ENCODE measurements at places on chromosomes 3 and 15. TPM values are rescaled to one million over a fixed set of nuclear protein-coding genes. Genes with fewer than 3 reads are reported as not detected.
A peak's percentile ranks its signal among the peaks of the same experiment; 100 is the strongest.

Gene CD200R1
- 3.3 TPM for total RNA-seq

Gene ABCC5
- total RNA-seq = 11.1 TPM

Gene AMOTL2
- total RNA-seq = not detected

Gene TRIM42
- not detected for total RNA-seq

Gene GHRL
- total RNA-seq = 2.8 TPM

Gene ZNF80
- 0.66 TPM for total RNA-seq

Gene THPO
- not detected for total RNA-seq

Gene GOLGA8M
- total RNA-seq = 0.78 TPM

Gene GABRB3
- not detected for total RNA-seq

Gene UNC45A
- total RNA-seq = 73.2 TPM

Gene TMEM42
- 13.1 TPM for total RNA-seq

GRCh38 chr15:89822951-89823711, 8.5 kb upstream of the ANPEP start:
- DNase-seq = no peak

DNA sequence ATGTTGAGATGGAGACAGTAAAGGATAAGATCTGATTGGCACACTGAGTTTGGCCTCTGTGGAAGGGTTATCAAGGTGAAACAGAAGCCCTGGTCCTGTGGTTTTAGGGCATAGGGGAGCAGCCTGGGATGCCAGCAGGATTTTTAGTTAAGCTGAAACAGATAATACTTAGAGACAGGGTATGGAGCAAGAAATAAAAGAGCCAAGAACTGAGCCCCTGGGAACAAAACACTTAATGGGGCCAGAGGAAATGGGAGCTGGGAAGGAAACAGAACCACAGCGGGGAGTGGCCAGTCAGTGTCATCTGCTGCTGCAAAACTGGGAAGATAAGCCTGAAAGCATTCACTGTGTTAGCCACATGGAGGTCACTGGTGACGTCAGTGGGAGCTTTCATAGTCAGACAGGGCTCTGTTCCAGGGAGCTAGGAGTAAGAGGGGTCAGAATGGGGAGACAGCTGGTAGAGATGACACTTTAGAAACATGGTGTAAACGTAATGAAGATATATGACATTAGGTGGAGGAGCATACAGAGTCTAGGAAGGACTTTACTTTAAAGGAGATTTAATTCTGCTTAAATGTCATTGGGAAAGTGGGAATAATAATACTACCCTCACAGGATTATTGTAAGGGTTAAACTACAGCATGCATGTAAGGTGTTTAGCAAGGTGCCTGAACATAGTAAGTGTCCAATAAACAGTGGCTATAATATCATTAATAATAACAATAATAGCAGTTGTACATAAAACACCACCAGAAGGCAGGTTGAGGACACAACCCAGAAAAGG, 172.7 kb upstream of the CTNNB1 start:
- DNase-seq = no peak

GRCh38 chr3:111928613-111929012, 50.2 kb upstream of the ABHD10 start:
- no peak for DNase-seq

DNA sequence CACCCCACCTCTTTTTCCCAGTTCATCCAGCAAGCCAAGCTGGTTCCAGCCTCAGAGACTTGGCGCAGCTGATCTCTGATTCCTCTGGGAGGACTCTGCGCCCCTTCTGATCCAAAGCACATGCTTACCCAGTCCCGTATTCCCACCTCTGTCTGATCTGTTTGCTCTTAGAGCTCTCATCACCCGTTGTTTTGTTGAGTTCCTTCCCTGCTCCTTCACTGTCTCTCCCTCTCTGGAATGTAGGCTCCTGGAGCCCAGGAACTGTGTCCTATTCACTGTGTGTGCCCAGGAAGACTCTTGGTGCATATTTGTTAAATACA, 1.3 kb upstream of the ZXDC start:
- no peak for DNase-seq

DNA sequence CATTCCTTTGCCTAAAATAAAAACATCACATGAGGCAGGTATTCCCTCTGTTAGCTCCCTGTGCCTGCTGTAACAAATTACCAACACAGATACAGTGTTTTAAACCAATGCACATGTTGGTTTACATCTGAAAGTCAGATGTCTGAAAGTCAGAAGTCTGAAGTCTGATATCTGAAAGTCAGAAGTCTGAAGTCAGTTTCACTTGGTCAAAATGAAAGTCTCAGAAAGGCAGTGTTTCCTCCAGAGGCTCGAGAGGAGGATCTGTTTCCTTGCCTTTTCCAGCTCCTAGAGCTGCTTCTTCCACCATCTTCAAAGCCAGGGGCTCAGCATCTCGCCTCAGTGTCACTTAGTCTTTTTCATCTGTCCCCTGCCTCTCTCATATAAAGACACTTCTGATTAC, 22.0 kb downstream of the SST start:
- DNase-seq = no peak

DNA sequence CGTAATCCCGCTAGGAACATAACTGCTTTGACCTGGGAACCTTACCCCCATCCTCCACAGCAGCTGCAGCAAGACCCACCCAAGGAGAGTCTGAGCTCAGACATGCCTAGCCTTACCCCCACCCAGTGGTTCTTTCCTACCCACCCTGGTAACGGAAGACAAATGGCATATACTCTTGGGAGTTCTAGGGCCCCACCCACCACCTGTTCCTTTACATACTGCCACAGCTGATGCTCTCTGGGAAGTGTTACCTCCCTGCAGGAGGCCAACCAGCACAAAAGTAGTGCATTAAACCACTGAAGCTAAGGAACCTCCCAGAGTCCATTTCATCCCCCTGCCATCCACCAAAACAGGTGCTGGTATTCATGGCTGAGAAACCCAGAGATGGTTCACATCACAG, 50.6 kb upstream of the AZI2 start:
- DNase-seq = no peak

DNA sequence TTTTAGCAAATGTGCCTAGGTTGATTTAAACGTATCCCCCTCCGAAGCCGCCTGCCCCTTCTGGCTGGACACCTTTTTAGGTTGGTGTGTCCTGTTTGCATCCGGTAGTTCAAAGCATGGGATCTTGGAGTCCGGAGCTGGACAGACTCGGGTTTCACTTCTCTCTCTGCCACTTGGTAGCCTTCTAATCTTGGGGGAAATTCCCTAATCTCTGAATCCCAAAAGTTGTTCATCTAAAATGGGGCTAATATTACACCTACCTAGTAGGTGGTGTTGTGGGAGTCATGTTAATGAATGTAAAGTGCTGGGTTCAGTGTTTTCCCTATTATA, 760 bp downstream of the FANCI start:
- no peak for DNase-seq

DNA sequence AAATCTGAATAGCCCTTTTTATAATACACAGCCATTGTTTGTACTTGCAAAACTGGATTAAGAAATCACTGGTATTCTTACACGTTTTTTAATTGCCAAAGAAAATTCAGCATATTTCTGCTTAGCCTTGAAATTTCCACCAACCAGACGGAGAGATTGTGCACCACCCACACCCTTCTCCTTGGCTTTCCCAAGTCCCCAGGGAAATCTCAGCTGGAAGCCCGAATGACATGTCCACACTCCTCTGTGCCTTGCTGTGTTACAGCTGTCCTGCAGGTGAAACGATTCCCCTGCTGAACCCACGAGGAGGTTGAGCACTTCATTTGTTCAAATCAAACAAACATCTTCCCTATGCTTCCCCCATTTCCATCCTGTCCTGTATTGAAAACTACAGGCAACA, 49.6 kb upstream of the PPARG start:
- no peak for DNase-seq

- DNase-seq = no peak
Observed at GRCh38 chr3:194508491-194509453, 22.0 kb upstream of the ATP13A3 start.

- DNase-seq = no peak
Observed at GRCh38 chr15:25572191-25572590, 133.4 kb upstream of the UBE3A start.

DNA sequence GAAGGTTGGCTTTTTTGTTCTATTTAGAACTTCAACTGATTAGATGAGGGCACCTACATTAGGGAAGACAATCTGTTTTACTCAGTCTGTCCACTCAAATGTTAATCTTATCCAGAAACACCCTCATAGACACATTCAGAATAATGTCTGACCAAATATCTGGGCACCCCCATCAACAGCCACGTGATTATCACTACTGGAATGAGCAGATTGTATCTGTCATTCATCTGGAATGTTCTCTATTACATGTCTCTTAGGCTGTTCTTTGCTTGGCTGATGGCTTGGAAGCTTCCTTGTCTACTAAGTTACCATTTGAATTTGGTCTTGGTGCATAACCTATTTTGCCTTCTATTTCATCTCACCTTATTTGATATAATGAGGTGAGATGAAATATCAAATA, 15.7 kb upstream of the LRRC58 start:
- no peak for DNase-seq

DNA sequence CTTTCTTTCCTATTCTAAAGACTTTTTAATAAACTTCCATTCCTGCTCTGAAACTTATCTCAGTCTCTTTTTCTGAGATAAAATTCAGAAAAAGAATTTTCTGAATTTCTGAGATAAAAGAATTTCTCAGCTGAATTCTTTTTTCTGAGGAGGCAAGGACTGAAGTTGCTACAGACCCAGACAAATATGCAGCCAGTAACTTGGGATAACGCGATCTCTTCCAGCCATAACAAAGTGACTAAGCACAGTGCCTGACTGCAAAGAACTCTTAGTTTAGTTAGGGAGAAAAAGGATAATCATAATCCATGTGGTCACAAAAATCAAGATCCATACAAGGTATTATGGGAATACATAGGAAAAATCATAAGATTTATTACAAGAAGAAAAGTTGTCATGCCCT, 222.0 kb upstream of the GAP43 start:
- DNase-seq = no peak

- DNase-seq = peak; percentile 7
Observed at GRCh38 chr3:82940124-82940523, 1178.7 kb upstream of the GBE1 start.

Data from activated B cell treated with CpG ODN at 0.5 μM for 24 hours (primary cell).